ENCODE measurements at places on chromosomes 6 and 20.
A peak's percentile ranks its signal among the peaks of the same experiment; 100 is the strongest.

- no peak for DNase-seq
Measured at GRCh38 chr6:170174771-170175643, 115.9 kb downstream of the DLL1 start.

GRCh38 chr6:128053109-128053508, 152.3 kb upstream of the THEMIS start:
- DNase-seq = no peak

DNA sequence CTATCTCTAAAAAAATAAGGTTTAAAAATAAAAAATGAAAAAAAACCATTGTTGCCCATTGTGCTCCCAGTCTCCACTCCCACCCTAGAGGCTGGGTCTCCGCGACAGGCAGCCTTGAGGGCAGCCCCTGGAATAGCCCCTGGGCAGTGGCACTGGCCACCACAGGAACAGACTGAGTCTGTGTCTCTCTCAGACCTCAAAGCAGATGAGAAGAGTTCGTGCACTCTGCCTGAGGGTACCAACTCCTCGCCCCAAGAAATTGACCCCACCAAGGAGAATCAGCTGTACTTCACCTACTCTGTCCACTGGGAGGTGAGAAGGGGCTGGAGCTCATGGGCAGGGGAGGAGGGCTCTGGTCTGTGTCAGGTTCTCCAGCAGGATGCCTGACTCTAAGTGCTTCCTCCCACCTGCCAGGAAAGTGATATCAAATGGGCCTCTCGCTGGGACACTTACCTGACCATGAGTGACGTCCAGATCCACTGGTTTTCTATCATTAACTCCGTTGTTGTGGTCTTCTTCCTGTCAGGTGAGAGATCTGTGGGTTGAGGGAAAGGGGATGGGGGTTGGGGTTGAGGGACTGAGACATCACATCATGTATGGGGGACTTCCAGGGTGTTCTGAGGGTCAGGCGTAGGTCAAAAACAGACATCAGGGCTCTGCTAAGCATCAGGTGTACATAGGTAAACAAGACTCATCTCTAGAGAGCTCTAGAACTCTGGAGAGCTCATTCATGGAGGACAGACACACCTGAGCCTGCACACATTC, 35.6 kb downstream of the TM9SF4 start:
- peak; percentile 10 for DNase-seq

GRCh38 chr6:157848693-157849092, 25.6 kb downstream of the SNX9 start:
- no peak for DNase-seq

DNA sequence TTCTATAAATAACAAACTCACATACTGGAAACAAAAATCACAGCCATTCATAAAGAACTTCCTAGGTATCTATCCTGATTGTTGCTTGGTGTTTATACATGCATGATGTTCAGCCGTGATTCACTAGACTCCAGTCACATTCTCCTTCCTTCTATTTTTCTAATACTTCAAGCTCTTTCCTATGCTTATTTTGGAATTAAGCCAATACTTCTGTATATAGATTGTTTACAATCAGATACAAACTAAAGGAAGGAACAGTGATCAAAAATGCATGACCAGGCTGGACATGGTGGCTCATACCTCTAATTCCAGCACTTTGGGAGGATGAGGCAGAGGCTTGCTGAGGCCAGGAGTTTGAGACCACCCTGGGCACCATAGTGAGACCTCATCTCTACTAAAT, 377.5 kb upstream of the IRAK1BP1 start:
- DNase-seq = no peak

GRCh38 chr20:25586877-25587276, 1.5 kb upstream of the NINL start:
- DNase-seq = no peak

DNA sequence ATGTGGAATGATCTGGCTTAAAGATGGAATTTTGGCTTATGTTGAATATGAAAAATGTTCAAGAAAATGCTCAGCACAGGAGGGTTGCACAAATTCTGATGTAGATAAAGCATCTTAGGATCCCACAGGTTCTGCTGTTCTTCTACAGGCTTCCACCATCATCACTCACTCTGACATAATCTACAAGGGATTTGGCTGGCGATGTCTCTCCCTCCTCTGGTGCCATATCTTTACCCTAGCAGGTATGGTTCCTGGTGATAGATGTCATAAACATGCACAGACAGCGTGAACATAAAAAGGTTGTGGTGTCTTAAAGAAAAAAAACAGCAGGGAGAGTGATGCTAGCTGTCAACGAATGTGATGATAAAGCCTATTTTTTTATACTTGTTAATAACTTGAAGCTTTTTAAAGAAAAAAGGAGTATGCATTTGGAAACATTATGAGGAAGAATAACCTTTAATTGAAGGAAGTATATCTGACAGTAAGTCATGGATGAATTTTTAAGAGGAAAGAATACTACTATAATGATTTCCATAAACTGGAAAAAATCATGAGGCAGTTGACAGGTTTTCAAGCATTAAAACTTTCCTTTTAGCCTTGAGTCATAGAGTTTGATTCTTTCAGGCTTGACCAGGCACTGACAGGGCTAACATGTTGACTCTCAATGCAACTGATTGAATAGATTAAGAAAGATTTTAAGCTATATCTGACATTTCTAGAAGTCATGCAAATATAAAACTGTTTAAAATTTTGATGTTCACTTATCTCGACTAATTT, 50.1 kb downstream of the OGFRL1 start:
- no peak for DNase-seq

DNA sequence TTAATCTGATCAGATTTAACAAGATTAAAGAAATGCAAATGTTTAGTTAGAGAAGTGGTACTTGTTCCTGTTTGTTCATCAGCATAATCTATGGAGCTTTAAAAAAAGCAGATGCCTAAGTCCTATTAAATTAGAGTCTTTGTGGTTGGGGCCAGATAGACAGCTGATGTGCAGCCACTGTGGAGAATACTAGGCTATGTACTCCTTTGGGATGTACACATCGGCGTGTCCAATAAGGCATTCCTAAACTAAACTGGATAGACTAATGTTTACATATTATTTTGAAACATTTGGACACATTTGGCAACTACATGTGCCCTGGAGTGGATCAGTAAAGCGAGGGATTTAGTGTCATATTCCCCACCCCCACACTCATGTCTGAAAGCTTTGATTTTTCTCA, 459.5 kb downstream of the LMBRD1 start:
- no peak for DNase-seq

Data from NCI-H345 (cell line).